CD4-positive, alpha-beta T cell treated with Interleukin-15 for 1 hour (primary cell): ENCODE measurements at places on chromosomes 1 and 21.
A peak's percentile ranks its signal among the peaks of the same experiment; 100 is the strongest.

GRCh38 chr1:180261524-180262155 is 31.6 kb downstream of the LHX4 start:
- DNase-seq: no peak

DNA sequence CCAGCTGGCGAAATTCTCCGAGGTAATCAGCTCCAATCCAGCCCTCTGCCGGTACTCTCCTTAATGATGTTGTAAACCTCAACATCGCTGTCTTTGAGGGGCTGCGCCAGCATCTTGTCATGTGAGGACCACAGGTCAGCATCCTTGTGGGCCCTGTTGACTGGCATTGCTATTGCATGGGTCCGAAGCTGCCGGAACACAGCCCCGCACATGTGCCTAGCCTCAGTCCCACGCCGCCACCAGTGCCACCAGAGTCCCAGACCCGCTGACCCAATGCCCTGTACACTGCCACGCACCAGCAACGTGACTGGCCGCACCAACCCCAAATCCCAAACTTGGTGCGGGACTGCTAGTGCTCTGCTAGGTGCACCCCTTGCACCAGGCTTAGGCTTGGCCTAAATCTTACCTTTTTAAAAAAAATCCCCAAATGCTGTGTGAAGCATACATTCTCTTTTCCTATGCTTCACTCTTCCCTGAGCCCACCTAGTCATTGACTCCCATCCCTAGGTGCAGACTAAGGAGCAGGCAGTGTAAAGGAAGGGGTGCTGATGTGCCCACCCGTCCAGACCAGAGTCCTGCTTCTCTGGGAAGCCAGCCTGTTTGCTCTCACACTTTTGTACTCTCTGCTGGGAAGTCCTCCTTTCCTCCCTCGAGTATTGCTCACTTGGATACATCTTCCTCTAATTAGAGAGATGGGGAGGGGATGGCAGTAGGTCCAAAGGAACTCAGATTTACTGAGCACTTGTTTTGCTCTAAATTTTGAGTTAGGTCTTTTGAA is 81.9 kb upstream of the ARTN start:
- DNase-seq: no peak

GRCh38 chr21:39730418-39731157 is 14.4 kb upstream of the IGSF5 start:
- DNase-seq: no peak

DNA sequence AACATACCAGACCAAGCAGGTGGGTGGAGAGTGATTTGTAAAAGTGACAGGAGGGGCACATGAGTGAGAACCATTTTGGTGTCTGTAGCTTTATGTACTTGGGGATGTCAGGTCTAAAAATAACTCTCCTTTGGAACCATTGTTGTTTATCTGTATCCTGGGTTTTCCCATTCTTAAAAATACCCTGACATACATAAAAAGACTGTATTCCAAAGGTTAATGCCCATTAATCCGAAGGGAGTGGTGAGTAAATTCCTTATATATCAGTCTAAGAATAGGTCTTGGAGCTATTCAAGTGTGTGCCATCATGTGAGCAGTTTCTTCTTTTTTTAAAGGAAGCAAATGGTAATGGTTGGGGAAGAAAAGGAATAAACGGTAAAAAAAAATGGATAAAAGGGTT is 117.5 kb downstream of the TGFB2 start:
- DNase-seq: no peak

GRCh38 chr1:61606448-61607312 is 118.3 kb downstream of the TM2D1 start:
- DNase-seq: no peak

DNA sequence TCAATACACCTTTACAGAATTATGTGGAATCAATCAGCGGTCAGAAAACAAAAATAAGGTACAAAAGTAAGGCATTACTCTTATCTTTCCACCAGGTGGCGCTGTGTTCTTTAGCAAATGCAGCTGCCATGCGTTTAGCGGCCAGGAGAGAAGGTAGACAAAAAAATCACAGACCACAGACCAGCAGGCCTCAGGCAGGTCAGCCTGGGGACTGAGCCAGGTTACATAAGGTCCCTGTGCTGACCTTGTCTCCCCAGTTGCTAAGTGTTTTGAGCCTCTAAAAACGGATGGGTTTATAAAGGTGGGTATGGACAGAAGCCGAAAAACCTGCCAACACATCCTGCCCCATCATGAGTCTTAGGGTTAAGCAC is 2.8 kb downstream of the RGS16 start:
- peak; percentile 71 for DNase-seq

GRCh38 chr1:246674049-246674448 is 50.2 kb upstream of the SCCPDH start:
- no peak for DNase-seq

DNA sequence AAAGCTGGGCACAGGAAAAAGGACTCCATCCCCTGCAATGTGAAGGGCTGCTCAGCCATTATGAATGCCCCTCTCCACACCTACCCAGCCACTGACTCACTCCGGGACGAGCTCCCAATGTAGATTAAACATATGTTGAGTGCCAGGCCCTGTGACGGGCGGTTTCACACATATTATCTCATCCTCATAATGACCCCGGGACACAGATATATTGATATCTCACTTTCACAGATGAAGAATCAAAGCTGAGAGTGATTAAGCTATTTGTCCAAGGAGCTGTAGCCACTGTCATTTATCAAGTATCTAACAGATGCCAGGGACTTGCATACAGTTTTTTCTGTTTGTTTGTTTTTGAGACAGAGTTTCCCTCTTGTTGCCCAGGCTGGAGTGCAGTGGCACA is 35.0 kb upstream of the SLC30A1 start:
- DNase-seq: no peak

DNA sequence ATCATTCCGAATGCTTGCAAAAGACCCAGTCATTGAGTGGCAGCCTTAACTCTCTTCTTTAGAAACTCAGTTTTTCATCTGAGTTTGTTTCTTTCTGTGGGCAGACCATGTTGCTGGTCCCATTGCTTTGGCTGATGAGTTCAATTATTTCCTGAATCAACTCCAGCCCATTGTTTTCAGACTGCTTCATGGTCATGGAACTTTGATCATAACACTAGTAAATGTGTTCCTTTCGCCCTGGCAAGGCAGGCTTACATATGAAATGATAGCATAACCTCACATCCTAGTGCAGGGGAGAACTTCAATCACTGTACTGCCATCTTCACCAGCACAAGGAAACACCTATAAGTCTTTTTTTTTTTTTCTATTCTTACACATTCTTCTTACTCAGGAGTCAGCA is 50.0 kb upstream of the DUSP10 start:
- DNase-seq: no peak

- DNase-seq: no peak
Observed at GRCh38 chr1:200072636-200073285, 45.3 kb downstream of the NR5A2 start.

- no peak for DNase-seq
Observed at GRCh38 chr1:77605246-77606026, 77.0 kb downstream of the ZZZ3 start.

- no peak for DNase-seq
Observed at GRCh38 chr1:239819096-239819495, 272.6 kb upstream of the FMN2 start.

- DNase-seq: no peak
Observed at GRCh38 chr1:81974222-81974841, 173.6 kb downstream of the ADGRL2 start.

DNA sequence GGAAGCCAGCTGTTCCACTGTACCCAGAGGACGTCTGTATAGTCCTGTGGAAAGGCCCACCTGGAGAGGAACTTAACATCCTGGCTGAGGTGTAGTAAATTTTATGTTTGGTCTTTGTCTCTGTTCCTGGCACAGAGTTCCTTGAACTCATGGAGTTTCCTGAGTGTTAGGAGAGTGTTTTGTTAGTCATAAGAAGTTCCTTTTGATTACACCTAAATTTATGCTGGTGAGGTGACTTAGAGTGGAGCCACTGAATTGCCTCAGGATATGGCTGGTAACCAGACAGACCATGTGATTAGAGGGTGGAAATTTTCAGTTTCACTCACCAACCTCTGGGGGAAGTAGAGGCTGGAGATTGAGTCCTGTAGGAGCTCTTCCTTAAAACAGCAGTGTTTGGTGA is 57.9 kb downstream of the RASAL2 start:
- no peak for DNase-seq

DNA sequence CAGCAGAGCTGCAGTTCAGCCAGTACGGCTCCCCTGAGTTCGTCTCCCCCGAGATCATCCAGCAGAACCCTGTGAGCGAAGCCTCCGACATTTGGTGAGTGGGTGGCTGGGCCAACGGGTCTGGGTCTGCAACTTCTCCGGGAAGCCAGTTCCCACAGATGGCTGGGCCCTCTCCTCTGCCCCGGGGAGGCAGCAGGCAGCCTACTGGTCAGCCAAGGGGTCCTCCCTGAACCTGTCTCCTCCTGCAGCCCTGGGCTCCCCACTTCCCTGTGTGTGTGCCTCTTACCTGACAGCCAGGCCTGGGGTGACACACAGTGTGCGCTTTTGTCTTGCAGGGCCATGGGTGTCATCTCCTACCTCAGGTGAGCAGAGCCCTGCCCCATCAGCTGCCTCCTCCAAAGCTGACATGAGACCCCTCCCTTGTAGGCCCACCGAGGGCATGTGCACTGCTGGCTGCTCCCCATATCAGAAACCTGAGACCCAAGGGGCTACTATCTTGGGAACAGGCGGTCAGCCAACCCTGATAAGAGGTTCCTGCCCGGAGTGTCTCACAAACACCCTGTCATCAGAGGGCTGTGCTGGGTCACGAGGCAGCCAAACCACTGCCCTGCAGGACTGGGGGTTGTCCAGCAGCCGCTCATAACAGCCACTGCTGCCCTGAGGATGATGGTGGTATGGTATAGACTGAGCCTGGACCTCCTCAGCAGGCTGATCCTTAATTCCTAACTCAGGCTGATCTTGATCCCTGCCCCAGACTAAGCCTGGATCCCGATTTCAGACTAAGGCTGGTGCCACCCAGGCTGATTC is 37.6 kb downstream of the TRIM11 start:
- DNase-seq: no peak

DNA sequence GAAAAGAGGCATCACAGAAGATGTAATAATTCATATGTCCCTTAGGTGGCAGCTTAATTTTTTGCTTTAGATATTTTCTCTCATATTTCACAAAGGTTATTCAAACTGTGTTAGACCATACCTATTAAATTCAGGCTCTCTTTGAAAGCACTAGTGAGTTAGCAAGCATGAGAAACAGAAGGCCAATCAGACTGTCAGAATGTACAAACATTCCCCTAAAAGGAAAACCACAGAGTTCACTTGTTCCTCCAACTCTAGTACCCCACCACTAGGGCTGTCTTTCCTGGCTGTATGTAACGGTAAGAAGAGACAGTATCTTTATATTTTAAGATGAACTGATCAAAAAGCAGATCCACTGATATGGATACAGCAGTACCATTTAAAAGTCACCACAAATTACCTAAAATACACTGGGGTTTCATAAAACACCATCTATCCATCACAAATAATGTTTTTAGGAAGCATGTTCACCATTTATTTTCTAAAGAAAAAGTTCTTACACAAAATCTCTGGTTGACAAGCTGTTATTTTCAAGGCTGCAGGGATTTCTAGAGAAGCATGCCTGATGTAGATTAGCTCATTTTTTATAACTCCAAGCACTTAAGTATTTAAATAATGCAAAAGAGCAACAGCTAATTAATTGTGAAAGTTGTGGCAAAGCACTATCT is 1.8 kb downstream of the ARPC5 start:
- DNase-seq: no peak

GRCh38 chr1:154614247-154614646 is 6.3 kb upstream of the ADAR start:
- no peak for DNase-seq

DNA sequence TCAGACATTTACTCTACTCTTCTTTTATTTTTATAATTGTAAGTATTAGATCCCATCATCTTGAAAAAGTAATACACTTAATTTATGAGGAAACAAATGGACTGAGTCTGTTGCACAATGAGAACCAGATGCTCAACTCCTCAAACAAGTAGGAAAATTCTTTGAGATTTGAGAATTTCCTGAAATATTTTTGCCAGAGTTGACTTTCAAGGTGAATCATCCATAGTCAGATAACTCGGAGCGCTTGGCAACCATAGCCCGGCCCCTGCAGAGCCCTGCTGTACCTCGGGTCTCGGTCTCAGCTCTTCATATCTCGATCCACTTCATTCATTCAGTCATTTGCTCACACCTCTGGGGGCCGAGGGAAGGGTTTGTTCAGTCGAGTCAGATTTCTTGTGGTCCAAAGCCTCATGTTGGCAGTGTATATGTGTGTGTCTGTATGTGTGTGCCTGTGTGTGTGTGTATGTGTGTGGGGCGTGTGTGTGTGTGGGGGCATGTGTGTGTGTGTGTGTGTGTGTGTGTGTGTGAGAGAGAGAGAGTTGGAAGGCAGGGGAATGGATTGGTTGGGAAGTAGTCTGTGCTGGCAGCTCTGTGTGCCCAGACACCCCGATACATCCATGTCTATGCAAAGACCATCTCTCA is 18.1 kb upstream of the PCP4 start:
- DNase-seq: no peak

DNA sequence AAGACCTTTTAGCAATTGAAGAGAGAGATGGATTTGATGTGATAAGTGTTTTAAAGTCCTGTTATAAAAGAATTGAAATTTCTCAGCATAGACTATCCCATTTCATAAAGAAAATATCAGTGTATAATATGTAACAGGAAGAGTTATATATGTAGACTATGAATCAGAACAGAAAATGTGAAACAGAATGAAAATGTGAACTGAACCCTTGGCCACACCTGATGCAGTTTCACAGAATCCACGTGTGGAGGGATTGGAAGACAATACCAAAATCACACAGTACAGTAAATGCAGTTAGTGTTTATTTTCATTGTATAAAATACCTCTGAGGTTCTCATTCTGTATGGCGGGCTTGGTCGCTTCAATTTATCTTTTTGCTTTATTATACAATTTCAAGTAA is 9.9 kb upstream of the SLAMF1 start:
- DNase-seq: no peak

DNA sequence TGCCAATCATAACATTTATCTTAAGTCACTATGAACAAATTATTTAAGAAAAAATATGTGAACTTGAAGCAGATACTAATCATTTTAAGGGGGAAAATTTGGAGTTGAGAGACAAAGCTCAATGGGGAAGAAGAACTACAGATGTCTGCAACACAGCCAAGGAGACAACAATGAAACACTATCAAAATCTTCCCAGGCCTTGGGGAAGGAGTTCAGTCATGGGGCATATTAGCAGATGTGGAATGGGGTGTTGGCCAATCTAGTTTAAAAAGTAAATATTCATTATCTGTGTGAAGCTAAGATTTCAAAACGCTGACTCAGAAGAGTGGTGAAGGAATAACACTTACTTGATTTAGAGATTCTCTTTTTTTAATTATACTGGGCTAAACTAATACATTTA is 671.6 kb upstream of the ZP4 start:
- DNase-seq: no peak

GRCh38 chr1:11980676-11980972 is 380 bp downstream of the MFN2 start:
- no peak for DNase-seq

- no peak for DNase-seq
Observed at GRCh38 chr21:21714426-21714825, 716.2 kb downstream of the NCAM2 start.

GRCh38 chr1:182135946-182136345 is 74.4 kb upstream of the ZNF648 start:
- no peak for DNase-seq

- no peak for DNase-seq
Observed at GRCh38 chr1:245179706-245180105, 24.9 kb downstream of the KIF26B start.
